Activated T-helper 1 cell treated with anti-CD3 and anti-CD28 coated beads, Interleukin-2, amount 50 U/mL, for 16 hours (primary cell): ENCODE measurements at places on chromosomes 11 and 22.

- DNase-seq: no peak
These were observed 20.6 kb downstream of the POLR3H start for GRCh38 chr22:41523464-41524221.

DNA sequence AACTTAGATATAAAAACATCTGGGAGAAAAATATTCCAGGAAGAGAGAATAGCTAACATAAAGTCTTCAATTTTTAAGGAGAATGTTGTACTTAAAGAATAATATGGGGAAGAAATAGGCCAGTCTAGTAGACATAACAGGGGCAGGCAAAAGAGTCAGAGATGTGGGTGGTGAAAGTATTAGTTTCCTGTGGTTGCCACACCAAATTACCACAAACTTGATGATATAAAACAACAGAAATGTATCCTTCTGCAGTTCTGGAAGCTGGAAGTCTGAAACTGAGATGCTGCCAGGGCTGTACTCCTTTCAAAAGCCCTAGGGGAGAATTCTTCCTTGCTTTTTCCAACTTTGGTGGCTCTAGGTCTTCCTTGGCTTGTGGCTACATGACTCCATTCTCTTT lies 1309.7 kb downstream of the LRRC4C start:
- no peak for DNase-seq

DNA sequence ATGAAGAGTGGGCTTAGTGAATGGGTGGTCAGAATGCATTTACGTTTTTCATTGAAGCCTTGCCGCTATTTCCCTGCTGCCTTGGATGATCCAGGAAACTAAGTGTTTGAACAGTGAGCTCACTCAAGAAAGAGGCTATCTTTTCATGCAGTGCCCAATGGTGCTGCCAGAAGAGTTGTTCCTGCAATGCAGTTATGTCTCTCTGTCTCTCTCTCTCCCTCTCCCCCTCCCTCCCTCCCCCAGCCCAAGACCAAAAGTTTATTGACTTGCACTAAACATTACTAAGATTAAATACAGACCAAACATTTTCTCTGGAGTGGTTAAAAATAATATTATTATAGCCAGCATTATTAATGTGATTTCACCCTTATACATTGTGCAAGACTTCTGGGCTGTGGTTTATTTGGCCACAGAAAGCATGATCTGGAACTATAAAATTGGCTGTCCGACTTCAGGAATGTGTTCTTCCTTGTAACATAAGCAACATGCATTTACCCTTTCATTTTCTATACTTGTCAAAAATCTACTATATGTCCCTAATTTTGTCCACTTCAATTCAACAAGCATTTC lies 6.6 kb upstream of the FUT4 start:
- no peak for DNase-seq

- DNase-seq: no peak
These were observed 15.6 kb downstream of the MOV10L1 start for GRCh38 chr22:50105208-50106100.

- DNase-seq: no peak
These were observed 39.7 kb downstream of the ME3 start for GRCh38 chr11:86632499-86633269.

DNA sequence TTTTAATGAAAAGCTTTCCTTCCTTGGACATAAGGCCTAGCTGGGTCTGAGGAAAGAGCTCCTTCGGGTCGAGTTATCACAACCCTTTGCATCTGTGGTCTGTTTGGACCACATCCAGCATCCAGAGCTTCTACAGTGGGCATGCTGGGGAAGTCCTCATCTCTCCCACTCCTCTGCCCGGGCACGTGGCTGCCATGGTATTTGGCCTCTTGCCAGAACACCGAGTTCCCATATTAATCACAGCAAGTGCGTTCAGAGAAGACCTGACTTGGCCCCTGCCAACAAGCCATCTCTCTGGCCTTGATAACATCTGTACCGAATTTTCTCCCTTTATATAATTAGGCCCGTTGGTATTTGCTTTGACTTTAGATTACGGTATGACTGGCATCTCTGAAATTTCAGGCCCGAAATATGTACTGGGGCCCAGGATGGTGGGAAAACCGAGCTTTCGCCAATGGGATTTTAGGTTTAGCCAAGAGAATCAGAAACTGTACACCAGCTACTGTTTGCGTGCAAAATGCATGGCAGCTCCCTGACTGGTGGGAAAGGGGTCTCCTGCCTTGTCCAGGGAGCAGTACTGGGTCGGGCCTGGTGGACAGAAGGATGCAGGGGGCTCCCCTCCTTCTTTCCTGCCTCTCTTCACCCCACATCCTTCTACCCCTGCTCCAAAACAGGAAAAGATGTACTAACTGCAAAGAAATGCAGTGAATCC lies 90.0 kb downstream of the MICAL2 start:
- DNase-seq: no peak

GRCh38 chr22:37229012-37229804 lies 14.9 kb downstream of the RAC2 start:
- no peak for DNase-seq

DNA sequence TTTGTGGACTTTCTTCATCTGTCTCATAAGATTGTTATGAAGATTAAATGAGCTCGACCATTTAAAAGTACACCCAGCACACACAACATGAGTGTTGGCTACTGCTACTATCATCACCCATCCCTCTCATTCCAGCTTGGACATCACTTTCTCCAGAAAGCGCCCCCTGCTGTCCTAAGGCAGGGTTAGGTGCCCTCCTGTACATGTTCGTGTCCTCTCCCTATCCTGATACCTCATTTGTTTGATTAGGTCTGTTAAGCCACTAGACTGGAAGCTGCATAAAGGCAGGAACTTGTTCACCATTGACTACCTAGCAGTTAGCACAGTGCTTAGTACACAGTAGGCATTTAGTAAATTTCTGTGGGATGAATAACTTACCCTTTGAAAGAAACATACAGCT lies 85.5 kb downstream of the ENTHD1 start:
- DNase-seq: no peak

DNA sequence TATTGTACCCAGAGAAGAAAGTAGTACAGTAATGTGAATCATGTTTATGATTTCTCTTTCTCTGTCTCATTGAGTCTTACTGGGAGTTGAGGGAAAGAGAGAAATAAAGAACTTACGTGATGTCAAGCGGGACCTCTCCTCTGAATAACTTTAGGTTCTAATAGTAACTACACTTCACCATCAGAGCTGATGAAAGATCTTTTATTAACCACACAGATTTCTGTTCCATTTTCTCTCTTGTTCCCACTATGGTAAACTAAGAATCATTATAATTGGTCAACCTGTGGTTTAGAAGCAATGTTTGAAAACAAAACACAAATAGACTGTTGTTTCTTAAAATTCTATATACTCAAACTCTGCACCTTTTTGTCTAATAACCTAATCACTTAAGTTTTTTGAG lies 142.3 kb downstream of the ELP4 start:
- no peak for DNase-seq

DNA sequence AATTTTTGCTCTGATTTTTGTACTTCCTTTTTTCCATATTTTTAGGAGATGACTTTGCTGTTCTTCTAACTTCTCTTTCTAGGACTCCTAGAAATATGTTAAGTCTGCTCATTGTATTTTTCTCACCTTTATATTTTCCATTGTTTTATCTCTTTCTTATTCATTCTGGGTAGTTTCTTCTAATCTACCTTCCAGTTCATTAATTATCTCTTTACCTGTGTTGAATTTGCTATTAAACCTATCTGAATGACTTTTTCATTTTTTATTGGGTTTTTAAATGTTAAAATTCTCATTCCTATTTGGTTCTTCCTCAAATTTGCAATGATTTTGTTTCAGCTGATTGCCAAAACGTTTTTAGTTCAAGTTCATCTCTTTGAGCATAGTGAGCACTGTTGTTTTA lies 27.8 kb upstream of the EHF start:
- DNase-seq: no peak

- DNase-seq: no peak
These were observed 3.2 kb downstream of the SEZ6L start for GRCh38 chr22:26172389-26172990.

GRCh38 chr11:130144141-130144540 lies 15.4 kb upstream of the ST14 start:
- no peak for DNase-seq

- no peak for DNase-seq
These were observed 63.0 kb downstream of the HORMAD2 start for GRCh38 chr22:30143265-30143664.

DNA sequence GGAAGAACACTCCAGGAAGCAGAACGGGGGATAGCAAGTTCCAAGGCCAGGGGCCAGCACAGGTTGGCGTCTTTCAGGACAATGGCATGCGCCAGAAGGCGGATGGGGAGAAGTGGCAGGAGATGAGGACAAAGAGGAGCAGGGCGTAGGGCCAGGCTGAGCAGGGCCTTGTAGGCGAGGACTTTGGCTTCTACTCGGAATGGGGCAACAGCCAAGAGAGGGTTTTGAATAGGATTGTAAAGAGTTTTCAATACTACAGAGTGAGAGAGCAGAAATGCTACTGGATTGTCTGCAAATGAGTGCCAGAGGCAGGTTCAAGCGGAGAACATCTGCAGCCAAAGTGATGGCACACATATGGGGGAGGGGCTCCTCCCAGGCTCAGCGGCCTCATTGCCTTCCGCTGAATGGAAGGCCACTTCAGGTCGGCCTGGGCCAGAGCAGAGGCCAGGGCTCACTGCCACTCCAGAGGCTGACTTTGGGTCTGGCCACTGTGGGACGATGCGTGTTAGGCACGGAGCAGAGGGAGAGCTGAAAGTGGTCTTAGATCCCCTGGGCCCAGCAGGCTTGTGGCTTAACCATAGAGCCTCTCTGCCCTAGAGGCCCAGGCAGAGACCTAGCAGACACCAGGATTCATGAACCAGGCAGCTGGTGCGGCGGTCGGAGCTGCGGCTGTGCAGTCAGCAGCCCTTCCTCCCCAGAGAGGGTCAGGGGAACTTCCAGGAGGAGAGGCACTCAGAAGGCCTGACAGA lies 118.2 kb downstream of the DSCAML1 start:
- no peak for DNase-seq
